ENCODE measurements at places on chromosomes 3 and 15.

GRCh38 chr3:105715372-105715771 lies 153.4 kb downstream of the CBLB start:
- DNase-seq = no peak

- DNase-seq = no peak
These were observed 767.2 kb upstream of the LMCD1 start for GRCh38 chr3:7734456-7734855.

DNA sequence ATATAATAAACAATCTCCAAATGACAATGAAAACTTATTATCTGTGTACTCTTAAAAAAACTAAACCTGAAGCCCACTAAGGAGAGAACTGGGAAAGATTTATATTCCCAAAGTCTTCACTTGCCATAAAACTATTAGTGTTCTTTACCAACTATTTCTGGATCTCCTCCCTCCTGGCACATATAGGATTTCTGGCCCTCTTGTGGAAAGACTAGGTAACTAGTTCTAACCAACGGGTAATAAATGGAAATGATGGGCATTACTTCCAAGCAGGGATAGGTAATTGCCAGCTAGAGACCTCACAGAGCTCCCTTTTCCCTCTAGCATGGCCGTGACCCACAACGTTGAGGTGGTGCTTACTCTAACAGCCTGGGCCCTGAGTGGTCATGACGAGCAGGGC lies 110.1 kb downstream of the DNAH12 start:
- DNase-seq = no peak

- DNase-seq = no peak
These were observed 184.5 kb downstream of the FNDC3B start for GRCh38 chr3:172223870-172224269.

DNA sequence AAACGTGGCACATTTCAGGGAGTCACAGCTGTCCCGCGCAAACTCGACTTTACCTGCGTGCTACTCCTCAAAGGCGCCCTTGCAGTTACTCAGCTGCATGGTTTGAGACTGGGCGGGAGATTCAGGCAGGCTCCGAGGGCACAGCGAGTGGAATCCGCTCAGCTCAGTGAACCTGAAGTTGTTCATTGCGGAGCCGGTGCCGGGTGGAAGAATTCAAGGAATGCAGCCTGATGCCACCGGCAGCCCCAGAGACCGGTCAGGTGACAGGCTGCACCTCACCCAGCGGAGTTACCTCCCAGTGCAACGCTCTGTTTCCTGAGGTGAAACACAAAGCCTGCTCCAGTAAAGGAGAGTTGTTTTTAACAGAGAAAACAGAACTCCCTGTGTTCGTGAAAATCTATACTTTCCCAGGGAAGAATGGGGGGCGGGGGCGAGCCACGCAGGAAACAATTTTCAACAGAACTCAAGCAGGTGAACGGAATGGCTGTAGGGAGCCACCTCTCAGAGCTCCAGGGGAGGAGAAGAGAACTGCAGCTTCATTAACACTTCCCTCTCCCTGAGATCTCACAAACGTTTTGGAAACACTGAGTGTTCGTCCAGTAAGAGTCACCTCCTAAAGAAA lies 3.8 kb downstream of the VEPH1 start:
- no peak for DNase-seq

- no peak for DNase-seq
These were observed 26.3 kb downstream of the DPH6 start for GRCh38 chr15:35519541-35520149.

- no peak for DNase-seq
These were observed 112.8 kb upstream of the MEF2A start for GRCh38 chr15:99452728-99453636.

DNA sequence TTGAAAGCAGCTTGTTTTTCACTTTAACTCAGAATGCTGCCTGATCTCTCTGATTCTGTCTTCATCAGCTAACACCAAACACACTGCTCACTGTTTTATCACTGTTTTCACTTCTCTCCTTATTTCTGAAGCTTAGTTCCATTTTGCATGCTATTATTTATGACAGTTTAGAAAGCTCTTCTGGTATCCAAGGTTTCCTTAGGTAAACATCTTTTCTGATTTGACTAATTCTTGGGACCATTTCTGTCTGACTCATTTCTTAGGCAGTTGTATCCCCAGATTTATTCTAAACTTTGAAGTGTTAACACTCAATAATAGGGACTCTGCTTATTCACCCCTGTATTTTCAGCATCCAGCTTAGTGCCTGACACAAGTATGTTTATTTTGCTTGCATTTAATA lies 167.7 kb downstream of the BCHE start:
- DNase-seq = no peak

- no peak for DNase-seq
These were observed 31.8 kb downstream of the HEG1 start for GRCh38 chr3:125023833-125024555.

DNA sequence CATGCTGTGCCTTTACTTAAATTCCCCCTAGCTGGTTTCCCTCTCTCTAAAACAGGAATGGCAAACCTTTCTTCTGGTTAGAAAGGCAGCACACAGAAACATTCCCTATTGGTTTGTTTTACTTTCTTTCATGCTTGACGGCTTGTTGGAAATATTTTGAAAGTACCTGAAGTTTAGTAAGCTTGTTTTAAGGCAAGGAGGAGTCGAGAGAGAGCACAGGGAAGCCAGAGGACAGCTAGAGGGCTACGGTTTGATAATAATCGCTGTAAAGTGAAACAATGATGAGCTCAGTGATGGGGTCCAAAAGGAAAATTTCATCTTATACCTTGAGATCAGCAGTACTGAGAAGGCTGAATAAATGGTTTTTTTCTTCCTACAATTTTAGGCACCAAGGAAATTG lies 64.1 kb downstream of the ATP13A4 start:
- DNase-seq = no peak

- no peak for DNase-seq
These were observed 249.3 kb upstream of the FEZF2 start for GRCh38 chr3:62622553-62623174.

DNA sequence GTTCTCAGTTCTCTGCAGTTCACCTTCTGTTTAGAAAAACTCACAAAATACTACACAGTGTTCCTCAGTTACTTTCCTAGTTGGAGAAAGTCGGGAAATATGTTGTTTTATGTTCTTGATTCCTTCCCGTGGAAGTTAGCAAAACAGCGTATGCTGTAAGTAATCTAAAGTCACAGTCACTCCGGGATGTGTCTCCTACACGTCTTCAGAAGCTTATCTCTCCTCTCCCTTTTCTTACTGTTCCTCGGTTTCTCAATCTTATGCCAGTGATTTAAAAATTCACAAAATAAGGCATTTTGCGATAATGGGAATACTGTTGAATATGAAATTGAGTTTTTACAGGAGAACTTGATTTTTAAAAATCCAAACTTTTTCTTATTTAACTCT lies 1.7 kb downstream of the HEG1 start:
- DNase-seq = no peak

DNA sequence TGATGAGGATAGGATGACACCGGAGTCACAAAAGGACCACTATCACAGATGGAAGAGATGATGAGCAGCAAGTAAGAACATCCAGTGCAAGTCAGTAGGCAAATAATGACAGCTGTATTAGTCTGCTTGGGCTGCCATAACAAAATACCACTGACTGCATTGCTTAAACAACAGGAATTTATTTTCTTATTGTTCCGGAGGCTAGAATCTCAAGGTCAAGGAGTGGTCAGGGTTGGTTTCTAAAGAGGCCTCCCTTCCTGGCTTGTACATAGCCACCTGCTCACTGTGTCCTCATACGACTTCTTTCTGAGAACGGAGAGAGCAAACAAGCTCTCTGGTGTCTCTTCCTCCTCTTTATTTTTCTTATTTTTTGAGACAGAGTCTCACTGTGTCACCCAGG lies 380.7 kb downstream of the PLOD2 start:
- DNase-seq = no peak

DNA sequence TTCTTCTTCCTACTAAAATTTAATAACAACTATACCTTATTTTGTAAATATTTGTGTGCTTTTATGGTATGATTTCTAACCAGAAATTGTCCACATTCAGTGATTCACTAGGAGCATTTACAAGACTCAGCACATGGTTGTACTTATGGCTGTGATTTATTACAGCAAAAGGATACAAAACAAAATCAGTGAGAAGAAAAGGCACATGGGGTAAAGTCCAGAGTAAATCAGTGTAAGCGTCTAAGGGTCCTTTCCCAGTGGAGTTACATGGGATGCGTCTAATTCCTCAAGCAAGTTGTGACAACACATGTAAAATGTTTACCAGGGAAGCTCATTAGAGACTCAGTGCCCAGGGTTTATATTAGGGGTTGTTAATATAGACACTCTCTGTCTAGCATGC lies 31.1 kb downstream of the RNF13 start:
- no peak for DNase-seq

DNA sequence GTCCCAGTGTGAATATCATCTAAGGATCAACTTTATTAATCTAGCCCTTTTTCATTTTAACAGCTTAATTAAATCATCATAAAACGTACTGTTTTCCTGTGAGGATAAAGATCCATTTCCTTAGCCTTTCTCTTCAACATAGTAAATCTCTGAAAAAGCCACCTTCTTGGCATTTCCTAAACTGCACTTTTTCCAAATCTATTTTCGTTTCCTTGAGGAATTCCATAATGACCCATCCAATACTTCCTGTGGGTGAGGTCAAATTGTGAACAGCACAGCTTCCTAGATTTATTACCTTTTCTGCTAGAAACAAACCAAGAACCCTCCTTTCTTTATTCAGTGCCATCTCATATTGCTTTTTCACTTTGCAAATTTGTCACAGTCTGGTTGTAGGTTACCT lies 129.4 kb upstream of the CNTN4 start:
- no peak for DNase-seq

DNA sequence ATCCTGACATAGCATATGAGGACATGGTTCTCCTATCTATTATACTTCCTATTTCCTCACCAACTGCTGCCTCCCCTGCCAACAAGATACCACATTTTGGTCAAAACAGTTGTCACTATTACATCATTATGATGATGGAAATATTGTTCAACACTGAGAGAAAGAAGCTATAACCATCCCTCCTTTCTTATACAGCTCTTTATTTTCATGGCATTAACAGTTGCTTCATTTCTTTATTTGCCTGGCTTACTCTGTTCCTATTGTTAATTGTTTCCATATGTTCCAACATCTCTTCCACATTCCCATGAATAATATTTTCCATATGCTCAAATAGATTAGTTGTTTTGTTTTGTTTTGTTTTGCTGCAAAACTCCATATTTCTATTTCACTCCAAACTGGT lies 40.8 kb upstream of the FILIP1L start:
- no peak for DNase-seq

- DNase-seq = no peak
These were observed 41.5 kb downstream of the ADGRG7 start for GRCh38 chr3:100650651-100651619.

DNA sequence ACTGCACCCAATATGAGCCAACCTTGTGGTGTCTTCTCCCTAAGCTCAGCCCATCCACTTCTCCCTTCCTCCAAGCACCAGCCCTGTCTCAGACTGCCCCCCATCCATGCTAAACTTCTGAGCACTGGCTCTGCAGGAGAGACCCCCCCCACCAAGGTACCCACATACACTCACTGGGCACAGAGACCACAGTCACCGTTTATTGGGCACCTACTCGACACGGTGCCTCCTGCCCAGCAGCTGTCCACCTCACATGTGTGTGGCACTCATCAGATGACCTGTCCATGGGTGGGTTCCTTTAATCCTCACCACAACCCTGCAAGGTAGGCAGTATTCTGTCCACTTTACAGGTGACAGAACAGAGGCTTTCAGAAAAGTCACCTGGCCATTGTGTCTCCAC lies 22.3 kb upstream of the SFMBT1 start:
- DNase-seq = no peak

DNA sequence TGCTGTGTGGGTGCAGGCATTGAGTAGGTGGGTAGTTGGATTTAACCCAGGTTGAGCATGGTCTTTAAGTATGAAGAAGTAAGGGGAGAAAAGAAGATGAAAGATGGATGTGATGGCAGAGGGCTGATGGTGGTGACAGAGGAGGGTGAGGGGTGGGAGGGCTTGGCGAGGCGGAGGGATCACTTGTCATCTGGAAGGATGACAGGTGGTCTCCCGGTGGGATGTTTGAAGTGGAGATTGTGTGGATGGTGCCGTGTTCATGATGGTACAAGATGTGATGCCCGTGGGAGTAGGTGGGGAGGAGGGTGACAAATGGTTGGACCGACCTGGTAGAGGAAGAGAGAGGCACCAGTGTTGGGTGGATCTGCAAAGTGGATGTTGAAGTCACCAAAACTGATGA lies 208.8 kb downstream of the RPLP1 start:
- DNase-seq = no peak

GRCh38 chr3:174424656-174425055 lies 434.5 kb upstream of the NAALADL2 start:
- no peak for DNase-seq

GRCh38 chr3:14177580-14178246 lies 688 bp downstream of the XPC start:
- no peak for DNase-seq

DNA sequence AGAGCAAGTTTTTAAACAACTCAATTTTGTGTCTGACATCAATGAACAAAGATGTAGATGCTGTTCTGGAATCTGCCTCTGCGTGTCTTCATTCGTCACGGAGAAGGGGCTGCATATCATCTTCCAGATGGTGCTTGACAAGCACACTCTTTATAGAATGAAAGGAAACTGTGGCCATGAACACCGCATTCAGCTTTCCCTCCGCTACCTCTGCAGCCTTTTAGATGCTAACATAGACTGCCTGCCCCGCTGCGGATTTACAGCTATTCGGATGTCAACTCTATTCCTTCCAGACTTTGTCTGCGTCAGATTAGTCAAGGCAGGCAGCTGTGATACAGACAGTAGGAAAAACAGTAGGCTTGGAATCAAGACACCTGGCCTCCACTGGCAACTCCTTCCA lies 232.9 kb downstream of the TJP1 start:
- DNase-seq = no peak

DNA sequence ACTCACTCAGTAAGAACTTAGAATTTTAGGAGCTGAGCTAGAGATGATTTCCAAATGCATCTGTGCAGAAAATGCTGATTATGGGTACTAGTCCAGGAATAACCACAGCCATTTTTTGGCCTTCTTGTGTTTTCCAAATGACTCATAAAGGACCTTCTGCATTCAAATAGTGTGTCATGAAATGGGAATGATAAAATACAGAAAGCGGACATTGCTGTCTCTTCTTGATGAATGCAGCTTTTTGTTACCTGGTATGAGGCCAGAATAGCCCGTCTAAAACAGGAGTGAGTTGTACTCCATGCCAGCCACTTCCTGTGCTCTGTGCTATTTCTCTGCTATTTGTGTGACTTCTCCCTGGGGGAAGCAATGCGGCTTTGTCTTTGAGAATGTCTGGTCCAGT lies 20.5 kb upstream of the FRMD5 start:
- DNase-seq = no peak

Data from activated T-helper 1 cell treated with anti-CD3 and anti-CD28 coated beads, Interleukin-2, amount 50 U/mL, for 16 hours (primary cell).